Dermis blood vessel endothelial cell (primary cell): ENCODE measurements at places on chromosomes 5 and 9.

DNA sequence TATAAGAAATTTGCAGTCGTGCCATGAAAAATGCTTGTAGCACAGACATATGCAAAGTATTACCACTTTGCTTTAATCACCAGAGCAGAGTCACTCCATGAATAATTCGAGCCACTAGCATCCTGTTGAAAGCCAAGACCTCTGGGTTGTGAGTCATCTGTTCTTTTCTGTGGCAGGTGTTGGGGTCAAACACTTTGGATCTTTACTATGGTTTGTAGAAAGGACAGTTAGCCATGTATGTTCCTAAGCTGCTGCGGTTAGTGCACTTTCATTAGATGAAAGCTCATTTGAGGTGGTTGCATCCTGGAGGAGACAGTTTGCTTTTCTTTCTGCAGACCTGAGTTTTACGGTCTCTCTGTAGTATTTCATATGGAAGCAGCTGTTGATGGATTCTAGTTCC, 223.7 kb downstream of the DMRT2 start:
- DNase-seq = no peak

DNA sequence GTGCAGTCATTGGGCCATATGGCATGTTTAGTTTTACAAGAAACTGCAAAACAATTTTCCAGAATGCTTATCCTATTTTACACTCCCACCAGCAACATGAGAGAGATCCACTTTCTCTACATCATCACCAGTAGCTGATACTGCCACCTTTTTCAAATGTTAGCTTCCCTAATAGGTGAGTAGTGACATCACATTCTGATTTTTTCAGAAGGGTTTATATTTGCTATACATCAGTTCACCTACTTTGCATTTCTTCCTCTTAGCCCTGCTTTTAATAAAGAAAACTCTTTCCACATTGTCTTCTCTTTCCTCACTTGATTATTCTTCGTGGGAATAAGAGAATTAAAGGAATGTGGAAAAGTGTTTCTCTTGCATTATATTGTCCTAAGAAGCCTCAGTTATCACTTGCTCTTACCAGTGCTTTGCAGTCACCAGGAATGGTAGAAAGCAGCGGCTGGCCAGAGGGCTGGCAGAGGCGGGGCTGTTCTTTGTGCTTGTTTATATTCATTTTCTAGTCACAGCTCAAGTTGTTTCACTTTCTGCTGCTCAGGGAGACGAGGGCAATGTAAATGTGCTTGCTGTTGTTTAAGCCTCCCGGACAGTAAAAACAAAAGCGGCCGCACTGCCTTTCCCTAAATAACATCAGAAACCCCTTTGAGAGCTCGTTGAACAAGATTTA, 164.8 kb downstream of the HSD17B3 start:
- DNase-seq = peak; percentile 15

GRCh38 chr9:135130207-135130976, 42.9 kb downstream of the OLFM1 start:
- DNase-seq = peak; percentile 51

DNA sequence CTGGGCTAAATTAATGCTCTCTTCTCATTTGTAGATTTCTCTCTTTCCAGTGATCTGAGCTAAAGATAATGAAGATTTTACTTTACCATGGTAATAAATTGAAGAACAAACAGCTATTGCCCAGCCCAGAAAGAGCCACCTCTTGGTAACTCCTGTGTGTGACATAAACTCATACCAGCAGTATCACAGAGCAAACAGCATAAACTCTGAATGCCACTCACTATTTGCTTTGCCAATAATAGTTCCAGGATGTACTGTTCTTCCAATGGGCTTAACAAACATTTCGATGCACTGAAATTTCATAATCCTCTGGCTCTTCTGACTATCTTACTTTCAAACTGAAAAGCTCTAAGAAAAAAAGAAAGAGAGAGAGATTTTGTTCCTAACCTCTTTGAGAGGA, 69.8 kb upstream of the RASEF start:
- DNase-seq = no peak

DNA sequence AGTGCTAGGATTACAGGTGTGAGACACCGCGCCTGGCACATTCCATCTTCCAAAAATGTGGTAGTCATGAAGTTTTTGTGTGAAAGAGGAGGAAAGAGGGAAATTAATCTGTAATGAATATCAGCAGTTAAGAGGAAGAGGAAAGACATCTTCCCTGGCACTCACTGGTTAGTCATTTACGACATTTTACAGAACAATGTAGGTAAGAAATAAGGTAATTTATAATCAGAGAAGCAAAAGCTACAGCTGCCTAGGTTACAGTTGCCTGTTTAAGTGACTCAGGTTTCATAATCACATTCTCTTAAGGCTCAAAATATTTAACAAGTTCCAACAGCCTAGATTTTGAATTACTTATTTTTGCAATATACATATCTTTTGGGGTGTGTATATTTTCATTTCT, 26.9 kb downstream of the CNOT6 start:
- no peak for DNase-seq

DNA sequence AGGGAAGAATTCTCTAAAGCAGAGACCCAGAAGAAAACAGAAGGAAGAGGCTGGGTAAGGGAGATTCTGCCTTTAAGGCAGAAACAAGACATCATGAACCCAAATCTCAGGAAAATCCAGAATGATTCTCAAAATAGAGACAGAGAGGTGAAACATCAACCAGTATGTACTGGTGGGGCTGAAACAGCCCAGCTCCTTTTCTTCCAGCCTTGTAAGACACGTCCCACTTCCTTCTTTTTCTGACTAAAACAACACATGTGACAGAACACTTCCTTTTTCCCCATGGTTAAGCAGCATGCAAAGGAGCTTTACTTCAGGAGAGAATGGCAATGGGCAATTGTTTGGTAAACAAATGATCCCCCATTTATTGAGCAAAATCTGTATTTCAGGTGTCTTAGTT, 230.8 kb upstream of the NR4A3 start:
- no peak for DNase-seq

- DNase-seq = no peak
Observed at GRCh38 chr9:28808042-28808441, 1234.8 kb upstream of the C9orf72 start.

GRCh38 chr5:146369691-146370090, 31.1 kb downstream of the POU4F3 start:
- DNase-seq = no peak

GRCh38 chr5:13632676-13633075, 311.8 kb downstream of the DNAH5 start:
- DNase-seq = no peak

GRCh38 chr5:124444147-124444775, 302.2 kb downstream of the ZNF608 start:
- DNase-seq = no peak

DNA sequence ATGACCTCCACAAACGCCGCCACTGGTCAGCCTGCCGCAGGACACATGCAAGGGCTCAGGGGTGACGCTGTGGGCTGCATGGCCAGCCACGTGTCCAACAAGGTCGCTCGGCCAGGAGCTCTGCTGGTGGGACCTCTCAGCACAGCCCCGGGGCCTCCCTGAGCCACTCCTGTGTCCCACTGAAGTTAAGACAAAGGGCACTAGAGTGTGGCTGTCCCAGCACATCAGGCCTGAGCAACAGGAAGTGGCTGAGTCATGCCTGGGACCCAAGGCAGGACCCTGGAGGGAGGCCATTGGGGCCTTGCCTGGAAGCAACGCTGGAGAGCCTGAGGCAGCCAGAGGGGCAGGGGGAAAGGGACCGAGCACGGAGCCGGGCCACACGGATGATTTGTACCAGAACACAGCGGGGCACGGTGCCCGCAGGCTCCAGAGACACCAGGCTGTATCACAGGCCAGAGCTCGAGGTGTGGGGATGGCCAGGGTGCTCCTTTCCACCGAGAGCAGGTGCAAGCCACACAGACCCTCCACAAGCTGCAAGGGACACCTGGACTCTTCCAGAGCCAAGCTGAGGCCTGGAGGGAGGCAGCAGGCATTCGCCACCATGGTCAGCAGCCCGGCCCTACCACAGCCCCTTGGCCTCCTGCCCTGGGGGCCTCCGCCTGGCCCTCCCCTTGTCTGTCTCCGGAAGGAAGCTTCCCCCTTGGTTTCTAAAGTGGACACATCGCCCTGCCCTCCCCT, 6.5 kb upstream of the TMEM210 start:
- DNase-seq = no peak

DNA sequence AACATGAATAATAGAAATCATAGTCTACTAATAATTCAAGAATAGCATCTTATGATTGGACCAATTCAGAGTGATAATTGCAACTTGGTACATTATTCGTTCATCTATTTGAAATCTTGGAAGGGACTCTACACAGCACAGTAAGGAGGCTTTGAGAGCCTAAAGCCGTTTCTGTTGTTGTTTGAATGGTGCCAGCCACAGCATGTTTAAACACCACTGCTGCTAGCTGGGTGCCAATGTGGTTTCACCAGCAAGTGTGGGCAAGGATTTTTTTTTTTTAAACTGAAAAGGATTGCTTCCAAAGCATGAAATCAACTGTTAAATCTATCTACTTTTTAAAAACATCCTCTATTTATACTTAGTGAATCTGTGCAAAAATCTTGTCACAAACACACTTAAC, 253.9 kb upstream of the MAP3K1 start:
- DNase-seq = no peak

DNA sequence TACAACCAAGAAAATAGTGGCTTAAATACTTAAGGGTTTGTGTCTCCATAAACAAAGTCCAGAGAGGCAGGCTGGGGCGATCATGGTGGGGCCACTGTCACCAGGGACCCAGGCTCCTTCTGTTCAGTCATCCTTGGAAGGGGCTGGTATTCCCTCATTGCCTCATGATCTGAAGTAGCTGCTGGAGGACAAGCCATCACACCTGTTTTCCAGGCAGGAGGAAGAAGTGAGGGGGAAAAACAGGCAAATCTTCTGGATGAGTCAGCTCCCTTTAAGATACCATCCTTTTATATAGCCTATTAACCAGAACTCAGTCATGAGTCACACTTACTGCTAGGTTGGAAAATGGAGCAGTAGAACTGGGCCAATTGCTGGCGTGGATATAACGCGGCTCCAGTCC, 92.3 kb downstream of the DAP start:
- no peak for DNase-seq

DNA sequence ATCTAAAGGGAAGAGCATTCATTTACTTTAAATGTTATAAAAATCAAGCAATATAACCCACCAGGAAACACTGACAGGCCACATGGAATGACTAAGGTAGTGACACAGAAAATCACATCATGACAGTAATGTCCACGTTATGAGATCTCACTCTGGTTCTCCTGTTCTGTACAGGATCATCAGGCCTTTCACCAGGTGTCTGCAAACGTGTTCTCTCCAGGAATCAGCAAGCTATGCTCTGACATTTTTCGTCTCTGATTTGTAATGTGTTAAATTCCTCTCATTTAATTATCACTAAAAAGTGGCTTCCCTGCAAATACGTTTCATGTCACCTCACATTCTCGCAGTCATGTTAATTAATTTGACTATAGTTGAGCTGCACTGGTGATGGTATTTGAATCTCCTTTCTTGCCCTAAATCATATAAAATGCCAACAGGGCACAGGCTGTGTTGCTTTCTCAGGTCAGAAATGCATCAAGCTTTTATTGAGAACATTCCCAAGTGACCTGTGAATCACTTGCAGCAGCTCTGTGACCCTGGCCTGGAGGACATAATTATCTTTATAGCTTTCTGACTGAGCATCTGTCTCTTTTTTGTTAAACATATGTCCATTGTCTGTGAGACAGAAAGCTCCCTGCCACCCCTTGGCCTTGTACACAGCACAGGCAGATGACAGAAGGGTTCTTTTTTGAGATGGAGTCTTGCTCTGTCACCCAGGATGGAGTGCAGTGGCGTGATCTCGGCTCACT, 196.2 kb downstream of the DIRAS2 start:
- DNase-seq = no peak

GRCh38 chr5:126624534-126624933, 23.8 kb downstream of the PHAX start:
- peak; percentile 63 for DNase-seq

DNA sequence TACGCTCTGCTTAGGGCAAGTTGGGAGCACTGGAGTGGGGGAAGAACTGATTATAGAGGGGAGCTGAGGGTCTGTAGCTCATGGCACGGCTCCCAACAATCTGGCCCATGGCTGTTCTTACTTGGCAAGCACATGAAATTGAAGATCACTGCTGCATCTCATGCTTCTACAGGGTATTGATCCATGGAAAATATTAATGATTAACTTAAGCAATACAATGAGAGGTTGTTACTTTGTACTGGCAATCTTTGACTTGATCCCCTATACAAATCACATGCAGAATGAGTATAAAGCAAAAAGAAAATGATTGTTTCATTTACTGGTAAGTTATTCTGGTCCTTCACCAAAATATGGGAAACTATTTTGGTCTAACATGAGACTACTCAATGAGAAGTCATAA, 481.1 kb downstream of the PDE4D start:
- no peak for DNase-seq

GRCh38 chr9:127943731-127944144, 6.1 kb upstream of the DPM2 start:
- peak; percentile 90 for DNase-seq

- DNase-seq = no peak
Observed at GRCh38 chr5:148949841-148950470, 112.9 kb downstream of the SH3TC2 start.

DNA sequence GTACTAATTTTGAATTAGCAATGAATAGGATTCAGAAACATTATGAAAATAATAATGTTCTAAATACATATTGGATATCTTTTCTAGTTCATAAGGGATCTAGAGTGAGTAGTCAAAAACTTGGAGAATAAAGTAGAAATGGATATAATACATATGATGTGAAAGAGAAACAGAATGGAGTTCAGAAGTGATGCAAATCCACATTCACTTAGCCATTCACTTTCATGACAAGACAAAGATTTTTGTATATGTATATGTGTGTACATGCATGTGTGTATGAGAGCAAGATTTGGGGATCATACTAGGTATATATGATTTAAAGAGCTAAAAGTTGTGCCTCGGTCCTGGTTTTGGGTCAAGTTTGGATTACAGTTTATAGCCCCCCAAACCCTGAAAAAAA, 34.1 kb downstream of the TMEM252 start:
- DNase-seq = no peak

GRCh38 chr5:139394123-139394653, 716 bp downstream of the PROB1 start:
- peak; percentile 55 for DNase-seq

DNA sequence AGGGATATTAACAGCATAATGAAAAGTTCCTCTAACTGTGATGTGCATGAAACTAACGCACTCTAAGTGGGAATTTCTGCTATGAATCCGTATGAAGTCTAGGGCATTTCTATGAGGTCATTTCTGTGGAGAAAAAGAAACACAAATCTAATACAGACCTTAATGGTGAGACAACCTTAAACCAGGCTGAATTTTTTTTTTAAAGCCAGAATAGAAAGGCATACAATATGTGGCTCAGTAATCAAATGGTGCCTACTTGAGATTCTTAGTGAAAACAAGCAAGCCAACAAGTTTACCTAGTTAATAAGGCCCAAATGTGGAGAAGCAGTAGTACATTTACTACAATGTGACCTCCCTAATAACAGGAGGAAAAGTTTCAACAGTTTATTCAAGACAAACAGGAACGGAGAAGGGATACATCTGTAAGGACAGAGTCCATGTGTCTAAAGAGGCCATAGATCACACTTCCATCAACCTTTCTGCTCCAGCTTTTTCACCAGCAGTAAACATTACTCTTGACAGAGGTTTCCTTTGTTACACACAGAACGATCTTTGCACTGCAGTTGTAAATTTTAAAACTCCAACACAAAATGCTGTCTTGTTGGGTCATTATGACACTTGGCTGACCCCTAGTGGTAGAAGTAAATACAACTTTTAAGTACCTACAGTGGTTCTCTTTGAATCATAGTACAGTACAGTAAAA, 26.2 kb downstream of the CARNMT1 start:
- DNase-seq = peak; percentile 93

GRCh38 chr9:22142671-22143070, 133.6 kb upstream of the CDKN2B start:
- DNase-seq = peak; percentile 31
